ENCODE measurements at places on chromosomes 2 and 18.

DNA sequence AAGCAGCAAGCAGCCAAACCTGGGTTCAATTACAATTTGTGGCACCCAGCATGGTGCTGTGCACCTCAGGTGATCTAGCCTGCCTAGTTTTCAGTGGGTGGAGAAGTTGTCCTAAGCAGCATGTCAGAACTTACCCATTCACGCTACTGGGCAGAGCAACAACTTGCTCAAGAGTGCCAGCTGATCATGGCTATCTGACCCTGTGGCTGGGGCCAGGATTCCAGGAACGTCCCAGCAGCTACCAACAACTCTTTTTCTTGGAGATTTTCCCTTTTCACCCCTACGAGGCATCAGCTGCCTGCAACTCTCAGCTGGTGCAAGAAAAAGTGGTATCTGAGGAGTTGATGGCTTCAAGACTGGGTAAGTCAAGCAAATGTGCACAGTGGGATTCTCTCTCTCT is 83.5 kb downstream of the SH3YL1 start:
- no peak for DNase-seq

DNA sequence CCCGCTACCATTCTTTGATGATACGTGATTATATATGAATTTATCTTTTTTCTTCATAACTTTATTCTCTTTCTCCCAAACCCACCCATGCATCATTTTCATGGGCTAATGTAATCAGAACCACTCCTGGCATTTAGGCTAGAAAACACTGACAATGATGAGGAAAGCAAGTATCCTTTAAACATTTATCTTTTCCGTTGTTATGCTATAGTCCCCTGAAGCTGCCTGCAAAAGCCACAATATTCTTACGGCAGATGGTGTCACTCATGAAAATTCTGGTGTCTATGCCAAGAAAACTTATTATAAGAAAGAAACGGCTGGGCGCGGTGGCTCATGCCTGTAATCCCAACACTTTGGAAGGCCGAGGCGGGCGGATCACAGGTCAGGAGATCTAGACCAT is 221.8 kb upstream of the CTAGE1 start:
- DNase-seq = no peak

- DNase-seq = no peak
These were observed 4.1 kb upstream of the RMP24 start for GRCh38 chr18:35968278-35968880.

- DNase-seq = no peak
These were observed 396.8 kb upstream of the UBE2E3 start for GRCh38 chr2:180583441-180584140.

DNA sequence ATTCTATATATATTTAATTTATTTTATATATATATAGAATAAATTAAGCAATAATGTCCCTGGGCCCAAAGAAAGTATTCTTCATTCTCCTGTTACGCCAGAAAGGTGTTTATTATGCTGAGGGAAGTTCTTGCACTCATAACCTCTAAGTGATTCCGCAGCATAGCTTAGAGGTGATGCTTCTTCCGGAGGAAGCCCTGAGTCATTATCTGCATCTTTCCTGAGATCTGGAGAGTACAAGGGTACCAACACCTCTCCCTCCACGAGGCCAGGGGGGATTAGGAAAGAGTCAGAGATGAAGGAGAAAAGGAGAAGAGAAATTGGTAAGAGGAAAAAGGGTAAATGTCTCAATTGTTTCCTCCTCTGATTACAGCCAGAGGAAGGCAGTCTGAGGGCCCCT is 43.1 kb upstream of the RTN4 start:
- no peak for DNase-seq

Data from fibroblast of skin of left biceps (primary cell).